Ascending aorta (tissue), 2 donors: ENCODE measurements at places on chromosomes 3 and 15. TPM values are rescaled to one million over a fixed set of nuclear protein-coding genes. Genes with fewer than 3 reads are reported as not detected.

Gene MITF
- 27.4 TPM for total RNA-seq

Gene RASGRP1
- not detected for total RNA-seq

Gene RHCG
- 0.43 TPM for total RNA-seq

Gene HTR3E
- not detected for total RNA-seq

Gene CASR
- total RNA-seq: not detected

Gene LRRK1
- 105 TPM for total RNA-seq

Gene CYP8B1
- 0.43 TPM for total RNA-seq

Gene GPR27
- total RNA-seq: 2.4 TPM

GRCh38 chr3:31551646-31552045 lies 18.9 kb downstream of the STT3B start:
- no peak for DNase-seq
- H3K36me3 ChIP-seq: no peaks in the 10 kb centered on the region
- H3K4me1 ChIP-seq: peaks cover 4% of the 10 kb centered on the region
- H3K4me3 ChIP-seq: no peak overlapping the region
- H3K27me3 ChIP-seq: no peaks in the 10 kb centered on the region

DNA sequence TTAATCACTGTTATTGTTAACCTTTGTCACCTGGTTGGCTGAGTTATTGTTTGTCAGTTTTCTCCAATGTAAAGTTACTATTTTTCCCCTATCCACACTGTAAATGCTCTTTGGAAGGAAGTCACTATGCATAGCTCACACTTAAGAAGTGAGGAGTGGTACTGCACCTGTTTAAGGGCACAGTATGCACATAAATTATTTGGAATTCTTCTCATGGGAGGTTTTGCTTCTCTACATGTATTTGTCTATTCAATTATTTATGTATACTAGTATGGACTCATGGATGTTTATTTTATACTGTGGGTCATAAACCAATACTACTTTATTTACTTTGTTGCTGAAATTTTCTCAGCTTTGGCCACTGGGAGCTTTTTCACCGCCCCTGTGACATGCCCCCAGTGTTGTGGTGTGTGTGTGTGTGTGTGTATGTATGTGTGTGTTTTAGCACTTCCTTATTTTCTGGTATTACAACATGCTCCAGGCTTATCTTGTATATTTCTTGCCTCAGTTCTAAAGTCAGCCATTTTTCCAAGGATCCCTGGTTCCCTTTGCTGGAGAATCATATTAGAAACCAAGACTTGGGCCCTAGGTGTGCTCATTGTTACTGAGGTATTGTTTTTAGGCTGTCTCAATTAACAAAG lies 290.5 kb downstream of the KBTBD8 start:
- H3K4me3 ChIP-seq: no peak overlapping the region
- peaks cover 18% of the 10 kb centered on the region for H3K4me1 ChIP-seq
- no peaks in the 10 kb centered on the region for H3K27me3 ChIP-seq

DNA sequence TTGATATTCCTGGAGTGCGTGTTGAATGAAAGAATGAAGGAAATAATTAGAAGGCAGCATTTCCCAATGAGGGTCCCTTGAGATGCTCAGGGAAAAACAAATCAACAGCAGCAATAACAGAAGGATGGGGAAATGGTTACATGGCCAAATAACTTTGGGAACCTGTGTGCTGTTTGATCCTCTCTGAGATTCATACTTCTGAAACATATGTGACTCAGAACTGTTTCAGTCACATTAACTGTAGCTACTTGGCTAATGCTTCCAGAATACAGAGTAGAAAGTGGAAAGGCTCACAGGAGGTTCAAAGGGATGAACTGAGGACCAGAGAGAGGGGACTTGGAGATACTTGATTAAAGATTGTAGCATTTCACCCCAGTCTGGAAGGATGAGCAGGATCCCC lies 258.2 kb downstream of the SLCO3A1 start:
- H3K4me1 ChIP-seq: no peaks in the 10 kb centered on the region
- no peak overlapping the region for H3K4me3 ChIP-seq
- H3K27ac ChIP-seq: no peak overlapping the region
- no peak for DNase-seq
- no peaks in the 10 kb centered on the region for H3K27me3 ChIP-seq

DNA sequence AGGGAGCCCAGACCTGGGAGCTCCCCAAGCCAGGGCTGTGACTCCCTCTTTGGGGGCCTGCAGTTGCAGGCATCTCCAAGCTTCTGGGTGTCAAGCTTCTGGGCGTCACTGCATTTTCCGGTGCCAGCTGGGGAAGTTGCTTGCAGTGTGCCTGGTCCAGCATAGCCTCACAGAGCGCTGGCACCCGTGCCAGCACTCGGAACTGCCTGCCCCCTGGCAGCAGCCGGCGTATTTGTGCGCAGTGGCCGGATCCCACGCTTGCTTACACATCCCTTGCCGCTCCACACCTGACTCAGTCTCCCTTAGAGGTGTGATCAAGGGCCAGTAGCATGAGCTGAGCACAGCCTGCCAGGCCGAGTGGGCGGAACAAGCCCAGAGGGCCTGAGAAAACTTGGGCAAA lies 37.0 kb downstream of the COMMD2 start:
- DNase-seq: no peak
- H3K27me3 ChIP-seq: no peaks in the 10 kb centered on the region
- no peaks in the 10 kb centered on the region for H3K36me3 ChIP-seq
- peaks cover 2% of the 10 kb centered on the region for H3K4me1 ChIP-seq
- no peak overlapping the region for H3K4me3 ChIP-seq
- H3K27ac ChIP-seq: no peak overlapping the region

DNA sequence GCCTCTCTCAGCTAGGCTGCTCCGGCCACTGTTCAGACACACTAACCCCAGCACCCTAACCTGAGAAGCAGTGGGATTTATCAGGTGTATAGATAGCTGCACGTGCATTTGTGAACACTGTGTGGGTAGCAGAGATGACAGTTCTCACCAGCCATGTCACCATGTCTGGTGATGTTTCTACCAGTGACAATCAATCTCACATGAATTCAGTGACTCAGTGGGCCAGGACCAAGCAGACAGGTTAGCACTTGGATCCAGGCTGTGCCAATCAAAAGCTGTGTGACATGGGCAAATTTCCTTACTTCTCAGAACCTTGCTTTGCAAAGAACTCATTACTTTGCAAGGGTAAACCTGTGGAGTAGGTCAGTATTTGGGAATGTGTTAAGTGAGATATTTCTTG lies 65.3 kb upstream of the GATM start:
- no peak overlapping the region for H3K4me3 ChIP-seq
- H3K36me3 ChIP-seq: no peaks in the 10 kb centered on the region

- no peaks in the 10 kb centered on the region for H3K36me3 ChIP-seq
- no peak overlapping the region for H3K4me3 ChIP-seq
- no peak for DNase-seq
- H3K27ac ChIP-seq: peak overlapping the region; percentile 22
Measured at GRCh38 chr3:48832684-48833083, 15.0 kb downstream of the PRKAR2A start.

DNA sequence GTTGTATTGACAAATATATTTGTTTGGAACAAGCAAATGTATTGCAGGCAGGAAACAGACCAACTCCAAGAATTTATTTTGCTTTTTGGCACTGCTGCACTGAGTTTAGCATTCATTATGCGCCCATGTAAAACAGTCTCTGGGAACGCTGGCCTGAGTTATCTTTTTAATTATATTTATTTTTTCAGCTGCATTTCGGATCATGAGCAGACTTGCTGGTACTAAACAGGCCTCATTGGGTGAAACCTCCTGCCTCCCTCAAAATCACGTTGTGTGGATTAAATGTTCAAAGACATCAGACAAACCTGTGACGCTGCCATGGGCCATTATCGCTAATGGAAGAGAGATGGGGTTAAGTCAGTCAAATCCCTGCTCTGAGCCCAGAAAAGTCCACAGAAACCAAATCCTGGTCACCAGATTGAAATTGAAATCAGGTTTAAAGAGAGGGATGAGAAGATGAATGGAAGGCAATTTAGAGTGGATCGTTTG lies 511.1 kb upstream of the PROK2 start:
- no peaks in the 10 kb centered on the region for H3K27me3 ChIP-seq
- H3K36me3 ChIP-seq: no peaks in the 10 kb centered on the region
- H3K4me1 ChIP-seq: no peaks in the 10 kb centered on the region
- DNase-seq: no peak

DNA sequence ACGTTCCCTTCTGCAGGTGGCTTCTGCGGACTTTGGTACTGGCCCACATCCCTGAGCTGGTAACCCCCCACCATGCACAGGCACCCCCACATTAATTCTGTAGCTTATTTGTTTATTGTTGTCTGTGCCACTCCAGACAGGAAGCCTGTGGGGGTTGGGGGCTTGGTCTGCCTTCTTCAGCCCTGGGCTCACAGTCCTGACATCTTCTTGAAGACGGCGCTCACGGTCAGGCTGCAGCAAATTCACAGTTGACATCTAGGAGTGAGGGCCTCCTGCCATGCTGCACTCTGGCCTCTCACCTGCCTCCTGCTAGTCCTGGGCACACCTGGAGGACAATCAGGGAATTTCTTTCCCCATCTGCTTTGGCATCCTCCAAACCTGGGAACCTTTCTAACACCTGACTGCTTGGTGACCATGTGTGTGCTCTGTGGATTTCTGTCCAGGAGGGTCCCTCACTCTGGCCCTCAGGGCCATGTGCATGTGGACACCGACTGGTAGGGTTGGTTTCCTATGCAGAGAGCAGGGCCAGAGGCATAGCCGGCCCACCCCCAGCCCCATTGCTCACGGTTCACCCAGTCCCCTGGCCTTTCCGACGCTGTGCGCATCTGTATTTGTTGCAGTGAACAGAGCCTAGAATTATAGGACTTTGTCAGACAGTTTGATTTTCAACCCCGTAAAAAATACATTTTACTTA lies 68.8 kb downstream of the APBA2 start:
- H3K4me1 ChIP-seq: no peaks in the 10 kb centered on the region
- H3K27me3 ChIP-seq: no peaks in the 10 kb centered on the region
- H3K27ac ChIP-seq: no peak overlapping the region
- H3K36me3 ChIP-seq: no peaks in the 10 kb centered on the region
- H3K4me3 ChIP-seq: no peak overlapping the region

DNA sequence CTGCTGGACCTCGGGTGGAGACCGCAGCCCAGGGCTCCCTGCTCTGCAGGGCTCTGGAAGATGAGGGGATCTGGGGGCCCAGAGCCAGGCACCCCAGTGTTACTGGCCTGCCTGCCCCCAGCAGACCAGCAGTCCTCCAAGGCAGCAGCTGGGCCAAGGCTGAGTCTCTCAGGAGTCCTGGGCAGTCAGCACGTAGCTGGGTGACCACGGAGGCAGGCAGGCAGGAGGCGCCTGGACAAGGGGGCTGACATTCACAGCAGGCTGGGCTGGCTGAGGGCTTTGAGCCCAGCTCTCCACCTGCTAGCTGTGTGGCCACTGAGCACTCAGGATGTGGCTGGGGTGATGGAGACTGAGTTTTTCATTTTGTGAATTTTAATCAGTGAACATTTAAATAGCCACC lies 67.9 kb downstream of the IQSEC1 start:
- H3K27ac ChIP-seq: no peak overlapping the region
- H3K36me3 ChIP-seq: peaks cover 2% of the 10 kb centered on the region
- no peaks in the 10 kb centered on the region for H3K4me1 ChIP-seq
- H3K27me3 ChIP-seq: no peaks in the 10 kb centered on the region

DNA sequence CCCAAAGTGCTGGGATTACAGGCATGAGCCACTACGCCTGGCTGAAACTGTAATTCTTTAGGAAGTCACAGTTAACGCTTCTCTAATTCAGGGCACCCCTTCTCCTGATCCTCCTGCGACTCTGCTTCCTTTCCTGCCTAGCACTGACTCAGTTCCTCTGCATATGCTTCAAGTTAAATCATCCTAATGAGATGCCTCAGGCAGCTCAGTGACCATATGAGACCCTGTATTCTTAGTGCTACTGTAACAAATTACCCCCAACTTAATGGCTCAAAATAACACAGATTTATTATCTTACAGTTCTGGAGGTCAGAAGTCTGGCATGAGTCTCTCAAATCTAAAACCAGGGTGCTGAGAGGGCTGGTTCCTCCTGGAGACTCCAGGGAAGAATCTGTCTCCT lies 271.8 kb upstream of the LYSMD4 start:
- H3K27ac ChIP-seq: no peak overlapping the region
- H3K4me1 ChIP-seq: no peaks in the 10 kb centered on the region
- no peaks in the 10 kb centered on the region for H3K36me3 ChIP-seq
- no peaks in the 10 kb centered on the region for H3K27me3 ChIP-seq
- no peak overlapping the region for H3K4me3 ChIP-seq

GRCh38 chr15:95247071-95247984 lies 1016.0 kb downstream of the MCTP2 start:
- H3K27ac ChIP-seq: no peak overlapping the region
- no peaks in the 10 kb centered on the region for H3K36me3 ChIP-seq
- no peaks in the 10 kb centered on the region for H3K27me3 ChIP-seq
- no peak for DNase-seq

- no peaks in the 10 kb centered on the region for H3K27me3 ChIP-seq
- H3K36me3 ChIP-seq: no peaks in the 10 kb centered on the region
- H3K27ac ChIP-seq: no peak overlapping the region
- no peak overlapping the region for H3K4me3 ChIP-seq
Measured at GRCh38 chr15:40111888-40112287, 3.2 kb upstream of the BMF start.

DNA sequence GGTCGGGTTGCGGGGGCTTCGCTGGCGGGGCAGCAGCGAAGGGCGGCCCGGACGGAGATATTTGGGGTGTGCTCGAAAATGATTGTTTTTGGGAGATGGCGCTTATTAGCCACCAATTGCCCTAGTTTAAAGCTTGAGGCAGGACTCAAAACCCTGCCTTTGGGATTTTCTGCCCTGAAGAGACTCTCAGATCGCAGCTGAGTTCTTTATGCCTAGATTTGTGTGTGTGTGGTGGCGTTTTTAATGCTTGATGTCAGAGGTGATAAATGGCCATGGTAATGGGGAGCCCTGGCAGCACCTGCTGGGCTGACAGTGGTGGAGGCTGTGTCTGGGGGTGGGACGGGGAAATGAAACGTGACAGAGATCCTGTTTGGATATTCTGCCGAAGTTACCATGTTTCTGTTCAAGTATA lies 604 bp downstream of the KCTD6 start:
- no peaks in the 10 kb centered on the region for H3K27me3 ChIP-seq
- peak overlapping the region; percentile 92 for H3K27ac ChIP-seq
- DNase-seq: no peak
- H3K36me3 ChIP-seq: no peaks in the 10 kb centered on the region

GRCh38 chr3:6679510-6679909 lies 181.4 kb upstream of the GRM7 start:
- H3K4me3 ChIP-seq: no peak overlapping the region
- no peaks in the 10 kb centered on the region for H3K27me3 ChIP-seq
- DNase-seq: no peak
- no peak overlapping the region for H3K27ac ChIP-seq
- no peaks in the 10 kb centered on the region for H3K36me3 ChIP-seq

DNA sequence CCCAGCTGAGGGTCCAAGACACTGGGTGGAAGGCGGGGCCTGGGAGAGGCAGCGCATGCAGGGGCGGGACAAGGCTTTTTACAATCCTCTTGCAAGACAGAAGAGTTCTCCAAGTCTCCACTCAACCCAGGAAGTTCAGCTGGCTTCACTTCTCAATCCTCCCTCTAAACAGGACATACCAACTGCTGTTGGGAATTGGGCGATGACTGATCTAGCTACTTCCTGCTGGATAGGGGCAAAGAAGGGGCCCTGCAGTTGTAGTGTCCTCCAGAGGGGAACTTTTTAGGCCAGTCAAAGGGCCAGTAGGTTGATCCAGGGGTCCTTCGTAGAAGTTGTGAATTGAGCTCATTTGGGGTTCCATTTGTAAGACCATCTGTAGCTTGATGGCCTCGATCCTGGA lies 94.6 kb upstream of the TERB2 start:
- H3K4me1 ChIP-seq: no peaks in the 10 kb centered on the region
- H3K36me3 ChIP-seq: no peaks in the 10 kb centered on the region
- H3K27me3 ChIP-seq: no peaks in the 10 kb centered on the region
- H3K4me3 ChIP-seq: no peak overlapping the region
- H3K27ac ChIP-seq: no peak overlapping the region

GRCh38 chr15:41866263-41866703 lies 27.6 kb downstream of the SPTBN5 start:
- no peaks in the 10 kb centered on the region for H3K36me3 ChIP-seq
- H3K4me3 ChIP-seq: no peak overlapping the region
- no peaks in the 10 kb centered on the region for H3K4me1 ChIP-seq
- no peak for DNase-seq
- no peak overlapping the region for H3K27ac ChIP-seq
- H3K27me3 ChIP-seq: no peaks in the 10 kb centered on the region
